ENCODE measurements at places on chromosomes 12 and 14.
A peak's percentile ranks its signal among the peaks of the same experiment; 100 is the strongest.

DNA sequence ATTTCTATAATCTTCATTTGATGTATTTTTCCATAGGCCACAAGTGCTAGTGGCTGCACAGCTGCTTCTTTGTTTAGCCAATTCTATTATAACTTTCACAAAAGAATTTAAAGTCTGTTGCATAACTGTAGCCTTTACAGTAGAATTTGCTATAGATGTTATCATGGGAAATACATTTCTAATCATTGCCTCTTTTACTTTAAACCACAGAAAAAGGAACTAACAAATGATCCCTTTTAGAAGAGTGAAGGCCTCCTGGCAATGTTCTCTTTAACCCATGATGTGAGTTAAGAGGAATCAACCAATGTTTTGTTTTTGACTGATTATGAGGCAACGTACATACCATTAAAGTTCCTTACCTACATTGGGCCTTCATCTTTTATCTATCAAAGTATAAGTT, 68.8 kb downstream of the RPL10L start:
- DNase-seq: no peak

GRCh38 chr14:89466484-89466883, 49.5 kb upstream of the FOXN3 start:
- DNase-seq: peak; percentile 25

- no peak for DNase-seq
These were observed 28.3 kb upstream of the PPP2R5C start for GRCh38 chr14:101733211-101733610.

- DNase-seq: no peak
These were observed 90.8 kb downstream of the EPS8 start for GRCh38 chr12:15698377-15698871.

GRCh38 chr12:3473844-3474243, 17.2 kb upstream of the PRMT8 start:
- no peak for DNase-seq

- no peak for DNase-seq
These were observed 83.3 kb downstream of the KITLG start for GRCh38 chr12:88496891-88497371.

DNA sequence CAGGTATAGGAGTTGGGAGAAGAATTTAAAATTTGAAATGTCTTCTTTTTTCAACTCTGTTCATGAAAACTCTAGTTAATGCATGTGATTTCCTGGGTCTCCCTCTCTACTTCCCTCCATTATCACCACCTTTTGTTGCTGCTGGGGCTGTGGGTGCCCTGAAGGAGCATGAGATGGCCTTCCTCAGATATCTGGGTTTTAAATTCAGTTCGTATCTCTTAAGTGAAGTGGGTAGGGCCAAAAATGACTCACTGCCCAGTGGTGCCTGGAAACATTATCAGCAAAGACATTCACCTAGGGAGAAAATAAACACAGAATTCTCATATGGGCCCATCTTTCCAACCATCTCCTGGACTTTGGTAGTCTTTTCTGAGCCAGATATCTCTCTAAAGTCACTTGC, 234.9 kb upstream of the PLEKHG7 start:
- DNase-seq: no peak

GRCh38 chr12:112635036-112635435, 156.5 kb upstream of the RPH3A start:
- no peak for DNase-seq

DNA sequence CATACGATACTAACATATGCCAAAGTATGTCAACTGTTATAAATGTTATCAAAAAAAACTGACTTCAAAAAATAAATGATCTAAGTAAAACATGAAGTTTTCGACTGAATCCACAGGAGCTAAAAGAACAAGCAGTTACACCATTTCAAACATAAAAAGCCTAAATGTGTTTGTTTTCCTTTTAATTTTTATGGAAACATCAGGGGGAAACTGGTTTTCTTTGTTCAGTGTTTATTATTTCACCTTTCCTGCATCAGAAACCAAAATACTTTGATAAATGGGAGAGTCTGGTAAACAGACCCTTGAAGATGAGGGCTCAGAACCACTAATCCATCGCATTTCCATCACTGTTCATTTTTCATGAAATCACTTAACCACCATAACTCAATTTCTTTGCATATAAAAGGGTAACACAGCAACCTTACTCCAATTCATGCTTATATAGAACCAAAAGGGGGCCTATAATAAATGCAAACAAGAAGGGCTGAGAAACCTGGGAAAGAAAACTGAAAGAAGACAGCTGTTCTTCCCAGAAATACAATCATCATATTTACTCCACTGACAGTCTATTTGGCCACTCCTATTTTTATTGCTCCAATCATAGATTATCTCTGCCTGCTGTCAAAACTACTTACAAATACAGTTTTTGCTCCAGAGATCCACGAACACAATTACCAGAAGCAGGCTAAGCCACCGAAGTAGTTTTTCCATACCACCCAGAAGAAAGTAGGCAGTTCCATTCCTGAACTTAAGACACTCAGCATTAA, 17.0 kb downstream of the FGD6 start:
- no peak for DNase-seq

DNA sequence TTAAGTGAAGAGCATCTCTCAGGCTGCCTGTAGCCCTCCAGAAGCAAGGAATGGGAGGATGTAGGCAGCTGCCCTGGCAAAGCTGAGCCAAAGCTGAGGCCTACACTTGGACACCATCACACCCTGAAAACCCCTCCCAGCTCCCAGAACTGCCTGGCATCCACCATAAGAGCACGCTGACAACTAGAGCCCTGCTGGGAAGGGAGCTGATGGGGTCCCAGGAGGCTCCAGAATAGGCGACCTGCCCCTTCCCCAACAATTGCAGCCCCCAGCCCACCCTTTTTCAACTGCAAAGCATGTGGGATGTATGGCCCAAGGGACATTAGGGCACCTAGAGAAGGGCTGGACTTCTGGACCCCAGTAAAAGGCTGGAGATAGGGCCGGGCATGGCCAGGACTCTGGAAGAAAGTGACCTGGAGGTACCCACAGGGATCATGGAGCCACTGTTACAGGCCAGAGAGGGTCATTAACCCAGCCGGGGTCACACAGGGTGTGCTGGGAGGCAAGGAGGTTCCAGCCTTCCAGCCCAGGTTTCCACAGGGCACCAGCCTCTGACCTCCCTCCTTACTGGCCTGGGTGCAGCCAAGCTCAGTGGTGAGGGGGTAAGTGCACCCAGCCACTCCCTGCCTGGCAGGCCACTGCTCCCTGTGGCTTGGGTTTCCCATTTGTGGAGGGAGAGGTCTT, 27.8 kb downstream of the FAM222A start:
- no peak for DNase-seq

- no peak for DNase-seq
These were observed 334.3 kb upstream of the SYT1 start for GRCh38 chr12:78530100-78530765.

DNA sequence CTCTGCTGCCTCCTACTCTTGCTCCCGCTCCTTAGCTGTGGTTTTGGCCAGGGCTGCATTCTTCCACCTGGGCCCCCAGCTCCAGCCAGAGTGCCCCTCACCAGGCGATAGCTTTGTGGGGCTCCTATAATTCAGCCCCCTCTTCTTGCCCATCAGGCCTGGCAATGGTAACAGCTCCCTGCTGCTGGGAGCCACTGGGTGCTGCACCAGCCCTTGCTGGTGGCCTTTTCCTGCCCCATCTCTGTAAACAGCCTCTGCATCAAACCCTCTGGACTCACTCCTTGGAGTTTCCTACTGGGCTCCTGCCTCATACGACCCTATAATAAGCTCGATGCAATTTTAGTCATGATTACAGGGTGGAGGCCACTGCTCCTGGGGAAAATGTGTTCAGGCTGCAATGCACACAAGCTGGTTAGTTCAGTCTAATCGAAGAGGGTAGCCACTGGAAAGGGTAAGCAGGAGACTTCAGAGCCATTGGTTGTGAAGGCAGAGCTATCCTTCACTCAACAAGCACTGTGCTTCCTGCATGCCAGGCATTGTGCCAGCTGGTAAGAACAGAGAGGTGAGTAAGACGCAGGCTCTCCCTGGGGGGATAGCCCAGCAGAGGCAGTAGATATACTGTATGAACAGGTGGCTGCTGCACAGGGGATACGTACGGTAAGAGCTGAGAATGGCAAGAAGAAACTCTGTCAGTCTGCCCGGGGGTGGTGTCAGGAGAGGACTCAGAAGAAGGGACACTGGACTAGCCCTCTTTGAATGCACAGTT, 24.7 kb downstream of the CLMN start:
- DNase-seq: no peak

- DNase-seq: no peak
These were observed 33.2 kb downstream of the NCKAP5L start for GRCh38 chr12:49794811-49795653.

DNA sequence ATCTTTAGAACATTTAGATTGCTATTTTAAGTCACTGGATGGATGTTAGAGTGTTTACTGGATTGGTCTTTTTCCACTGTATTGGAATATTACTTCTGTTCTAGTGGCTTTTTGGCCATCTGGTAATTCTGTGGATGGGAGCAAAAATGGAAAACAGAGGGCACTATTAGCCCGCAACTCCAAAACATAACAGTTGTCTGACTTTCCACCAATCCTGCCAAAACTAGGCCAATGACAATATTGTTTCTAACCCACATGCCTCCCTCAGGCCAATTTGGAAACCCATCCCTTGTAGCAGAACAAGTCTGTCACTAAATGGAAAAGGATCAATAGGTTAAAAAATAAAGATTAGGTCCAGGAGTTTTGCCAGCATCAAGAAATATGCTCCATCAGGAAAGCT, 97.8 kb downstream of the ETNK1 start:
- no peak for DNase-seq

- no peak for DNase-seq
These were observed 291.9 kb downstream of the FUT8 start for GRCh38 chr14:65704437-65704836.

GRCh38 chr12:43812926-43813325, 6.8 kb upstream of the TWF1 start:
- no peak for DNase-seq

DNA sequence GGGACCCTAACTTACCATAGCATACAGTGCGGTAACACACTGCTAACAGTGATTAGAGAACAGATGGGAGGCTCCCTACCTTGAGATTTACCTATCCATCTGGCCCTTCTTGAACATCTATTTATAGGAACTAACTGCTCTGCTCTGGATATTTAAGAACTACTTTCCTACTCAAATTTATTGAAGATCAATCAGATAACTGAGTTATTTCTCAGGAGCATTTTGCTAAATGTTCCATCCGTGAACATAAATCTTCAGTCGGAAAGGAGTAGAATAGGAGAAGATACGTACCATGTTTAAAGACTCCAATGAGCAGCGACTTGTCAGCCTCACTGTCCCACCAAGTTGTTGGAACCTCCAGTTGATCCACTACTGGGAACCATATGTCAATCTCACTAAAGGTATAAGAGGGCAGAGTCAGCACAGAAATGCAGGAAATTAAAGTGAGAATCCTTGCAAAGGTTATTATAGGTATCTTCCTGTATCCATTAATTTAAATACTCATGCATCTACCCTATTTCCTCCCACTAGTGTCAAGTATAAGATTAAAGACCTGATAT, 15.6 kb upstream of the SUPT16H start:
- DNase-seq: no peak

DNA sequence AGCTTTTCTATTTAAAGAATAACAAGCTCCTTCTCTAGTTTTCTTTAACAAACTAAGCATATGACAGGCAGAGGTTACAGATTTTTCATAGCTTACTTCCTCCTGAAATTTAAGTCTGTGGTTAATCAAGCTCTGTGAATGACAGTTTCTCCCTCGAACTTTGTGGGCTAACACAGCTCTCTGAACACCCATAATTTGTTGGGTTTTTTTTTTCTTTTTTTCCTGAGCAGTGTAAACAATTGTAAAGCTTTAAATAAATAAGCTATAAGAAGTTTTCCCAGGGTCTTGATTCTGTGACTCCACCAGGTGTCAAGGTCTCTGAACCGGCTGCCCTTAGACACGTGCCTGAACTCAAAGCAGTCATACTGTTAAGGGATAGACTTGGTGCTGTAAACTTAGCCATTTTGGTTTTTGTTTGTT, 128.1 kb upstream of the AMIGO2 start:
- no peak for DNase-seq

- no peak for DNase-seq
These were observed 30.1 kb upstream of the CERS5 start for GRCh38 chr12:50197297-50197727.

GRCh38 chr12:105449431-105449830, 118.9 kb downstream of the C12orf75 start:
- no peak for DNase-seq

DNA sequence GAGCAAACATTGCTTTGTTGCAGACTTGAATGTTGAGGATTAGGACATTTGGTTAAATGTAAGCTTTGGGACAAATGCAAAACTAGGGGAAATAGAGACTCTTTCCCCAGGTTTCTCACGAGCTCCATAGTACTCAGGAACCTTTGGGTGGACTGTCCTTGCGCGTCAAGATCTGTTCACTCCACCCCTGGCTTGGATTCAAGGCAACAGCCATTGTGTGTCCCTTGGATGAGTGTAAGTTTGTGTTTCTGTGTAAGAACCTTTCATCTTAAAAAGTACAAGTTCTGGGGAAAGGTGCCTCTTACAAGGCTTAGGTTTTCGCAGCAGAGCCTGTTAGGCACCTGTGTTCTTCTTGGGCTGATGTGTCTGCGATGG, 3.7 kb downstream of the SUSD6 start:
- no peak for DNase-seq

- no peak for DNase-seq
These were observed 23.8 kb downstream of the ST8SIA1 start for GRCh38 chr12:22310709-22311108.

DNA sequence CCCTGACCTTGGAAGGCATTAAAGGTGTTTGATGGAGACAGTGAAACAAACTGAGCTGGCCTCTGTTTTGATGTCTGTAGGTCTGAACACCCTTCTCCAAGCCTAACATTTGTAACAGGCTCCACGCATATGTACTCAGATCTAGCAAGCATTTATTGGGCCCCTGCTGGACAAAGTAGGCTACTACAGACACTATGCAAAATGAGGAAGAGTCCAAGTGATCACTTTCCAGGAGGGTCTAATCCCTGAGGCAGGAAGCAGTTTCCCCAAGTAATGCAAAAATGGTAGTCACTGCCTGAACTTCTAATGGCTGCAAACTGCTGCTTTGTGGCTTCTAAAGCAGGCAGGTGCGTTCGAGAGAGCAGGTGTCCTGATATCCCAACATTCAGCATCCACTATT, 405.8 kb downstream of the MED13L start:
- DNase-seq: no peak

GRCh38 chr12:110540048-110540447, 37.9 kb downstream of the RAD9B start:
- no peak for DNase-seq

- no peak for DNase-seq
These were observed 37.4 kb downstream of the DIO3 start for GRCh38 chr14:101598571-101599233.

GRCh38 chr12:7154901-7155470, 24.8 kb downstream of the CLSTN3 start:
- no peak for DNase-seq

DNA sequence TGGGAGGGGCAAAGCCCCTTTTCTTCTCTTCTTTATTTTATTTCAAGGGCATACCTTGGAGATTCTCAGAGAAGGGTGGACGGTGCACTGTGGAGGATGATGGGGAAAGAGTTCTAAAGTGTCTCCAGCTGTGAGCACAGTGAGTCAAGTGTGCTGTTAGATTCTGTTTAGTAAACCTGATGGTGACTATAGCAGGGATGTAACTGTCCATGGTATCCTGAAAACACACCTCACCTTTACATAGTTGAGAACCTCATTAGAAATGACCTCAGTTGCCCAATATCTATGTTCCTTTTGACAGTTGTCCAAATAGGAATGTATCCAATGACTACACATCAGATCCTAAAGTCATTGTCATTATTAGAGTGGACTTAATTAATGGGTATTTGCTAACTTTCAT, 38.0 kb downstream of the CNTN1 start:
- no peak for DNase-seq
